CD4-positive, alpha-beta T cell treated with Interleukin-1 beta for 1 hour (primary cell): ENCODE measurements at places on chromosomes 7 and 10.

- no peak for DNase-seq
Observed at GRCh38 chr10:118383699-118384098, 41.6 kb upstream of the FAM204A start.

DNA sequence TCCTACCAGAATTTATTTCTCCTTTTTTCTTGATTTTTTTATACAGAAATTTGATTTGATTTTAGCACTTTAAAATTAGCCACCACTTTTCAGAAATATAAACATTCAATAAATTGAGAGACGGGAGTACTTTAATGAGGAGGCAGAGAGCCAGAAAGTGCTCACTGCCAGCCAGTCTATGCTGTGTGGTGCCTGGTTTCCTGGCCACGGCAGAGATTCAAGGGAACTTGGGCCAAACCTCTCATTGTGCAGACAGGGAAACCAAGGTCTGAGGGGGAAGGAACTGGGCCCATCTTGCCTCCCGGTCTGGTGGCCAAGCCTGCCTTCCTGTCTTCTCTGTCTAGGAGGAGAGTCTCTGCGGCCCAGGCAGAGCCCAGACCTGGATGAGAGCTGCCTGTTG, 25.9 kb downstream of the ADAMTS14 start:
- DNase-seq, result no peak

- no peak for DNase-seq
Observed at GRCh38 chr10:118254654-118255053, 87.5 kb downstream of the FAM204A start.

GRCh38 chr7:43584195-43584586, 1.3 kb downstream of the STK17A start:
- DNase-seq, result peak; percentile 31

- no peak for DNase-seq
Observed at GRCh38 chr7:73556208-73557107, 1.0 kb downstream of the BCL7B start.

- DNase-seq, result no peak
Observed at GRCh38 chr7:101707587-101707986, 78.5 kb upstream of the MYL10 start.

- no peak for DNase-seq
Observed at GRCh38 chr7:120838281-120838682, 19.7 kb downstream of the TSPAN12 start.

GRCh38 chr7:44977304-44977958, 1.4 kb downstream of the MYO1G start:
- DNase-seq, result peak; percentile 79

DNA sequence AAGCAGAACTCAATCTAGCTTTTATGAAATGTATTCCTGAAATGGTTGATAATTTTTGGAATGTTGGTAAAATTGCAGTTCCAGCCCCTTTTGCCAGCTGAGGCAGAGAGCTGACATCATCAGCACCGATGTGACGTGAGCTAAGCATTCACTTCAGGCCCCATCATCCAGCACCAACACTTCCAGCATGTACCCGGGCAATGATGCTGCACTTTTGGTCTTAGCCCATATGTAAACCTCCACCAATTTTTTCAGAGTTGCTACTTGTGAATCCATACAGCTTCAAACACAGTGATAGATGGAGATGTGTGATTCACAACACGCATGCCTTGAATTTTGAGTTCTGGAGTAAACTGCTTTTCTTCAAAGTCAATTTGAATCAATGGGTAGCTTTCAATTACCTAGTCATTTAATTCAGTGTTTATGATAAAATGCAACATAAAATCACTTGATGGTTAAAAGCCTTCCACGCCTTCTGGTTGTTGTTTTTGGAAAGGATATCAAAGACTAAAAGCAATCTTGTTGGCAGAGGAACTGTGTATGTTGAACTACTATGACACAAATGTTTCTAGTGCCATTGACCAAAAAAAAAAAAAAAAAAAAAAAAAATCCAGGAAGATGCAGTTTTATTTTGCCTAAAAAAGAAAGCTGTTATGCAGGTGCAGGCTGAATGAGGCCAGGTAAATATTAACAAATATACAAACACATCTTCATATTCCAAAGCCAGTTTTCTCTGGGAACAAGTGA, 73.9 kb downstream of the NRP1 start:
- no peak for DNase-seq

GRCh38 chr10:62154231-62154630, 114.4 kb downstream of the RTKN2 start:
- no peak for DNase-seq

- DNase-seq, result no peak
Observed at GRCh38 chr7:16465469-16466361, at the start of gene SOSTDC1. Gene SOSTDC1, minus strand, starts transcription at chr7:16465738. Its CDS starts 70 bp downstream, at chr7:16465668.

- no peak for DNase-seq
Observed at GRCh38 chr7:28500138-28500537, 87.8 kb downstream of the CREB5 start.

GRCh38 chr10:101932183-101932582, 88.6 kb upstream of the KCNIP2 start:
- no peak for DNase-seq

DNA sequence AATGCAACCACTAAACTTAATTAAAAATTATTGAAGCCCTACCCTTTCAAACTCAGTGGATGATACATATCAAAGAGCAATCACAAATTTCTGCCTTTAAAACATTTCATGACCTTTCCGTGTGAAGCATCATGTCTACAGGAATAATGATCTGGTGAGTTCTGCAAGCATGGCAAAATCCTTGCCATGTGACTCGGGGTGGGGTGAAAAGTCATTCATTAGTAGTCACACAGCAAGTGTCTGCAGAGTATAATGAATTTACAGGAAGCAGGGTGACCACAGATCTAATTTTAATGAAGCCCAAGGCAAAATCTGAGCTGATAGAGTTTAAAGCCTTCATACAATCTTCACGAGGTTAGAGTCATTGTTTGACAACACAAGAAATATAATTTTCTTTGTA, 351.9 kb downstream of the THSD7A start:
- DNase-seq, result no peak

DNA sequence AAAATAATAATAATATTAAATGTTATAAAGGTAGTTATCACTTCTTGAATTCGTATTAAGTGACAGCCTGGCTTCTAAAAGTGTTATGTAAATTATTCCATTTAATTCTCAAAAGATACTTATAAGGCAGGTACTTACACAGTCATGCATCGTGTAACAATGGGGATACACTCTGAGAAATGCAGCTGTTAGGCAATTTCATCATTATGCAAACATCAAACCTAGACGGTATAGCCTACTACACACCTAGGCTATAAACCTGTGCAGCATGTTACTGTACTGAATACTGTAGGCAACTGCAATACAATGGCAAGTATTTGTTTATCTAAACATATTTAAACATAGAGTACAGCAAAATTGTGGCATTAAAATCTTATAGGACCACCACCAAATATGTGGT, 1.5 kb downstream of the IFIT1 start:
- DNase-seq, result no peak

DNA sequence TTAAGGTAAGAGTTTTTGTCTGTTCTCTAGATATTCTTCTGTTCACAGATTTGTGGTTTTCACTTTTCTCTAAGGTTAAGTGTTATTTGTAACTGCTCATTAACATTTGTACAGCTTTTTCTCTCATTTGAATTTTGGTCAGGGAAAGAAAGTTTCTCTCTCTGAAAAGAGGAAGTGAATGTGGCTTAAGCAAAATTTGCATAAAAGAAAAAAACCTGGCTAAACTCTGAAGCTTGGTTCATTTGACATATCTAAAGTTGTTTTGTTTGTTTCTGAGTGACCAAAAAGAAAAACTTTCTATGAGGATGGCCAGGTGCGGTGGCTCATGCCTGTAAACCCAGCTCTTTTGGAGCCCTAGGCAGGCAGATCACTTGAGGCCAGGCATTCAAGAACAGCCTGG, 22.0 kb upstream of the SLC26A4 start:
- DNase-seq, result no peak

GRCh38 chr10:117899181-117899683, 147.5 kb downstream of the RAB11FIP2 start:
- DNase-seq, result no peak

DNA sequence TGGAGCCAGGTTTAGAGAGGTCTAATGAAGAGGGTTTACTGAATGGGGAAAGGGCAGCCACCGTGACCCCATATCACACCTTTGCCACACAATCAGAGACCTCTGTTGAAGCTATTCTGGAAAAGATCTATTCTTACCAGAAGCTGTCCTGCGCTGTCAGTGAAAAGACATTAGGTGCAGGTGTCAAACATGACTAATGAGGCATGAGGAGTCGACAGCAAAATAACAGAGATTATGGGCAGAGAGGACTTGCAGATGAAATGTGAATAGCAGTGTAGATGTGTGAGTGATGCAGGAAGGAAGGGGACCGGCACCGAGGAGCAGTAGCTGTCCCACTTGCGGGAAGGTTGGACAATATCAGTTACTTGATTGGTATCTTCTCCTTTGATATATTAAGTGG, 627.7 kb upstream of the GALNT17 start:
- DNase-seq, result no peak

GRCh38 chr7:8176370-8177081, 85.4 kb downstream of the ICA1 start:
- DNase-seq, result peak; percentile 70

GRCh38 chr10:49309691-49310411, 10.9 kb downstream of the C10orf71 start:
- peak; percentile 9 for DNase-seq

GRCh38 chr10:125054669-125055268, 105.6 kb downstream of the CTBP2 start:
- DNase-seq, result no peak

- DNase-seq, result no peak
Observed at GRCh38 chr10:24901686-24902399, 50.6 kb downstream of the PRTFDC1 start.

GRCh38 chr10:115432188-115432819, 339.1 kb downstream of the ATRNL1 start:
- DNase-seq, result no peak

DNA sequence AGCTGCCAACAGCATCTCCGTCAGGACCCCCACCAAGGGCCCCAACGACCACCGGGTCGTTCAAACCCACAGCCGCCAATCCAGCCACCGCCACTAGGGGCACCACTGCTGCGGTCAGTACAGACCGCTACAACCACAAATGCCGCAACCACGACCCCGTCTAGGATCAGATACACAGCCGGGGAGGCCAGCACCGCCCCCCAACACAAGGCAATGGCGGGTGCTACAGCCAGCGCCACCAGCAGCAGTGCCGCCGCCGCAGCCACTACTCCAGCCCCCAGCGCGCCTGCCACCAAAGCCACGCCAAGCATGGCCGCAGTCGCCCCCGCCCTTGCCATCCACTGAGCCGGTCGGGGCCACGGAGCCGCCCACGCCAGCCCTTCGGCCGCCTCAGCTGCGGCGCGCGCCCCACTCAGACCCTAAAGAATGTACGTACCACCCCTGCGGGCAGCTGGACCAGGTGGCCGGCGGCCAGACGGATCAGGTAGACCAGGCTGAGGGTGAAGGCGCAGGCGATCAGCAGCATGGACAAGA, 473 bp downstream of the CYP51A1 start:
- DNase-seq, result peak; percentile 73

DNA sequence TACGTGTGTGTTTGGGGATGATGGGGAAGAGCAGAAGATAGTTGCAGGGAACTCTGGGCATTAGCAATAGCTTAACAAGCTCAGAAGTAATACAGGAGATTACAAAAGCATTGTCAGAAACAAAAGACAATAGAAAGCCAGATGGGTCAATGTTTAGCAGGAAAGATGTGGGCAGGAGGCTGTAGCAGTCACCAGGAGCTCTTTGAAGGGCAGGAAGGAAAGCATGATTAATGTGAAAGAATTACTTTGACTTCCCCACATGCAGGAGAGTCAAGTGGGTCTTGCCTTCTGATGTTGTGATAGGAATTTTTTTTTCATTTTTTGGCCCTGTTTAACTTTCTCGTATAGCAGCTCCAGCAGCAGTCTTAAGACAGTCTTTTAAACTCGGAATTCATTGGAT, 6.0 kb upstream of the SMNDC1 start:
- DNase-seq, result no peak

DNA sequence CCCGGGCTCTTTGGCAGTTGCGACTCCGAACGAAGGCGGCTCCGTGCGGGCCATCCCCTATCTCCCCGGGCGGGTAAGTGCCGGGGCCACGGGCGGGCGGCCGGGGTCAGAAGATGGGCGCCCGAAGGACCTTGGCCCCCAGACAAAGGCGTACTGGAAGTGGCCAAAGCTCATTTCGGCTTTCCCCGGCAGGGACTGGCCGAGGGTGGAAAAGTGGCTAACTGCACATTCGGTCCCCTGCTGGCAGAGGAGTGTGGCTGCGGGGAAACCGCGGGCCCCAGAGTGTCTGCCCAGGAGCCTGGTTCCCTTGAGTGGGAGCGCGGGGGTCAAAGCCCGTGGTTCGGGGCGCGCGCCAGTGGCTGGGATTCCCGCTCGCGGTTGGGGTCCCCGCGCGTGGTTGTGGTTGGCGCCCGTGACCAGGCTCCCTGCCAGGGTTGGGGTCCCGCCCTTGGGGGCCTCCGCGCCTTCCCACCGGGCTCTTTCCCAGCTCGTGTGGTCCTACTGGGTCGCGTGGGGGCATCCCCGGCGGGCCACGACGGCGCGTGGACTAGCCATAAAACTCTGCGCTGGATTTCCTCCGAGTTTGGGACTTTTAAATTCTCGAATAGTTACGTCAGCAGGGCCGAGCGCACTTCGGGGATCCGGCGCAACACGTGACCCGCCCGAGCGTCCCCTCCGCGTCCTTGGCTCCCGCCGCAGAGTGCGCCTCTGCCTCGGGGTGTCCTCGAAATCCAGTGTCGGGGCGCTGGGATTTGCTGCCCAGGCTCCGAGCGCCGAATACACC, 124.4 kb downstream of the TACC2 start:
- no peak for DNase-seq

- no peak for DNase-seq
Observed at GRCh38 chr7:154996756-154997155, 6.2 kb downstream of the PAXIP1 start.

DNA sequence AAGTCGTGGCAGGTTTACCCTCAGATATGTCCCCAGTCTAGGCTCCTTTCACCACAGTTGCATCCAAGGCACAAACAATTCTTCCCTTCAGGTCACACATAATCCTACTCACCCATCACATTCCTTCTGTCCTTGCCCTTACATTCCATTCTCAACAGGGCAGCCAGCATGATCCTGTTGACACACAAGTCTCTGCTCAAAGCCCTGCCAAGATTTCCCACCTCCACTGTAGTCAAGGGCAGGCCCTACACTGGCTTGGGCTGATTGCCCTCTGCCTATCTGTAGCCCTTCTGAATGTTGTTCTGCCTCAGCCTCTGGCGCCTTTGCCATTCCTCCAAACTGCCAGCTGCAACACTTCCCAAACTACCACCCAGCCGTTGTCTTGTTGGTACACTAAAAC, 187.9 kb upstream of the AKR1E2 start:
- no peak for DNase-seq
